ENCODE measurements at places on chromosomes 7 and 10. TPM values are rescaled to one million over a fixed set of nuclear protein-coding genes. Genes with fewer than 3 reads are reported as not detected.

The GPRIN2 gene
- not detected for total RNA-seq

The ADAP1 gene
- 16.3 TPM for total RNA-seq

DNA sequence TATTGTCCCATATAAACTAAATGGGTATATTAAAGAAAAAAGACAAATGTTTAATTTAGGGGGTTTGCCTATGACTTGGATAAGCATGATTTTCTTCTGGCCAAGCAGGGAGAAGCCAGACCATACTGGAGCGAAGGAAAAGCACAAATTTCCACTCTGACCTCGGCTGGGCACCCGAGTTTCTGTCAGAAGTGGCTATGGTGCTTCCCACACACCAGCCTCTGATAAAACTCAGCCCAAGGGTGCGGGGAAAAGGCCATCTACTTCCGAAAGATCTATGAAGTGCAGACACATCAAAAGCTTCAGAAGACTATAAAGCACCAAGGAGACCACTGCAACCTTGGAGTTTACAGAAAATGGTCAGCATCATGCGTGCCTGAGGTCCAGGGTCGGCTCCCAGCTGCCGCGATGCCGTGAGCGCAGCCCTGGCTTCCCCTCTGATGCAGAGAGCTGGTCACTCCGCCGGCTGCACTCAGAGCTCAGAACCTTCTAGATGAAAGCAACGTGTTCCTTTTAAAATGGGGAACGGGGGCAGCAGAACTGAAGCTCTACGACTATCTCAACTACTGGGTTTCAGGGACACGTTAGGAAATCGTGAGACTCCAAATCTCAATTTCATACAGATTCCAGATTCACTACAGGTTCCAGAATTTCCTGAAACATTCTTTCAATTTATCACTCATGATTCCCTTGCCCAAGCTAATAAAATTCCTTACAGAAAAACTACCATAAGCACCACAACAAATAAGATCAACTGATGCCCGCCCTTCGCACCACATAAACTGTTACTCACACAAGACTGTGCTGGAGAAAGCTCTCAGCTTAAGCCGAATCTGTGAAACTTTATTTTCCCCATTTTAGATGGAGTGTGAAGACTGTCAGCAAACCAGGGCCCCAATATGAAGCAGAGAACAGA is 84.5 kb downstream of the DIP2C start:
- peak; percentile 49 for DNase-seq

GRCh38 chr7:139842401-139843210 is 13.5 kb downstream of the TBXAS1 start:
- DNase-seq: no peak

The CHRM2 gene
- total RNA-seq: not detected

DNA sequence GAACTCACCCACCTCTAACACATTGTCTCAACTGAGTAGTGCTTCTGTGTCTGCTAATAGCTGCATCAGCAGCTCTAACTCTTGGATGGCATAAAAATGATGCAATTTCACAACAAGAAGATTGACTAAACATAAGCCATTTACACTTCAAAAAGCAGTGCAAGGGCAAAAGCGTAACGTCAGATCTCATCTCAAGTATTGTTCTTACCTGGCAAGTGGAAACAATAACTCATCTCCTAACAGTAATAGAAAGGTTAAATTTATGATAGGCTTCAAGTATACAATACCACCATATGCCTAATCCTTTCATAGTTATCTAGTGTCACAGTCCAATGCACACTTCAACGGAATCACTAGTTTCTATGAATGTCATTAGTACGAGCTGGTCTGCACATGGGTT is 14.8 kb downstream of the TPK1 start:
- DNase-seq: no peak

DNA sequence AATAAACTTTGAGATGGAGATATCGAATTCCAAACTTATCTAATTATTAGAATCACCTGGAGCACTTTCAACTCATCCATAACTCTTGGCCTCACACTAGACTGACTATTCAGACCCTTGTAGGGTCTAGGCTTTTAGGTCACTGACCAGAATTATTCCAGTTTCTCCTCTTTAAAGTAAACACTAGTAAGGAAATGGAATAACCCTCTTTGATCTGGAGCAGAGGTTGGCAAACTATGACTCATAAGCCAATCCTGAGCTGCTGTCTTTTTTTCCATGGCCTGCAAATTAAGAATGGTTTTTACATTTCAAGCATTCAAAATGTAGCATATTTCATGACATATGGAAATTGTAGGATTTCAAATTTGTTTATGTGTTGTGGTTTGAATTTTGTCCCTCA is 1601.9 kb downstream of the REEP3 start:
- DNase-seq: no peak

GRCh38 chr7:55190511-55191160 is 171.8 kb downstream of the EGFR start:
- no peak for DNase-seq

The WNT8B gene
- total RNA-seq: not detected

The GLCCI1 gene
- total RNA-seq: 4.2 TPM

The POT1 gene
- total RNA-seq: 17.0 TPM
